ENCODE measurements at places on chromosomes 2 and 18.

GRCh38 chr2:126403039-126403628, 252.8 kb upstream of the GYPC start:
- DNase-seq = no peak

DNA sequence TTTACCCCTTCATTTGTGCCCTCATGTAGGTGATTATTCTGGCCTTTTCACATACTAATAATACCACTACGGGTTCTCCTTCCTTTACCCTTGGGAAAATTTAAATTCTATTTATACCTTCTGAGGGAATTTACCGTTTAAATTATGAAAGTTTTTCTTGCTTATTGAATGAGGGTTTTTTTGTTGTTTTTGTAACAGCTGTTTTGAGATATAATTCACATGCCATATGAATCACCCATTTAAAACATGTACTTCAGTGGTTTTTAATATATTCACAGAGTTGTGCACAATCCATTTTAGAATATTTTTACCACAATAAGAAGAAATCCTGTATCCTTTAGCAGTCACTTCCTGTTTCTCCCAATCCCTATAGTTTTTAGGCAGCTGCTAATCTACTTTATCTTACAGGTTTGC, 54.7 kb downstream of the EML4 start:
- no peak for DNase-seq

DNA sequence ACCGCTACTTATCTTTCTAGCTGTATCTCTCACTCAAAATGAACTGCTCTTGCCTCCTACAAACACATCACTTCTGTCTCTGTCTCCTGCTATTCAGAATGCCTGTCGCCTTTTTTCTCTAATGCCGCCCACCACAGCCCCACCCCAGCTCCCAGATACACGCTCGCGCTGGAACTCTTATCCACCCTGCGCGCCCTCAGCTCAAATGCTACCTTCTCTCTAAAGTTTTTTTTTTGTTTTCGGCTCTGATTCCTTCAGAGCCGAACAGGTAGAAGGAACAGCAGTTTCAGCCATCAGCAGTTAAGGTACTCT, 3.9 kb upstream of the SOS1 start:
- no peak for DNase-seq

GRCh38 chr2:27655155-27655951, 8.1 kb downstream of the SUPT7L start:
- DNase-seq = no peak

- DNase-seq = peak; percentile 5
These were observed 64.9 kb upstream of the OTOS start for GRCh38 chr2:240205348-240205747.

All from uterus (tissue), 4 donors.